ENCODE measurements at places on chromosomes 6 and 20.
A peak's percentile ranks its signal among the peaks of the same experiment; 100 is the strongest.

GRCh38 chr20:14049111-14049510, 53.8 kb downstream of the MACROD2 start:
- no peak for DNase-seq

DNA sequence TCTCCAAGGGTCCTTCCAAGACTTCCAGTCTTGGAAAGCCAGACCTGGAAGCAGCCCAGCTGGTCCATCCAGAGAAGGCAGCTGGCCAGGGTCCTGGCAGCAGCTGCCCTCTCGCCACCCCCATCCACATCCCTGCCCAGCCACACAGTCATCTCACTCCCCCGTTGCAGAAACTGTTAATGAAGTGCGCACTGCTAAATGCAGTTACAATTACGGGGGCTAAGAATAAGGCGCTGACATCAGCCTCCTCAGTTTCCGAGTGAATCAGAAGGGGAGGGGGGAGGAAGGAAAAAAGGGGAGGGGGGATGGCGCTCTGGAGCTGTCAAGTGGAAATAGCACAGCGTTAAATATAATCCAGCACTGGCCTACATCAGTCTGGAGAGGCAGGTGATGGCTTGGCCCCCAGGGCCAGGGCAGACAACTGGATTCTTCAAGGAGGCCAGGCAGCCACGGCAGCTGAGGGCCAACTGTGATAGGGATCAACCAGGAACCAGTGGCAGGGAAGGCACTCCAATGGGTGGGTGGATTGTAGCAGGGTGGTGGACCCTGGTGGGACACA, 6.9 kb downstream of the RIMS4 start:
- no peak for DNase-seq

GRCh38 chr6:10583509-10583901, 62.4 kb downstream of the GCNT2 start:
- DNase-seq = peak; percentile 45

GRCh38 chr6:89794324-89794723, 25.3 kb downstream of the MDN1 start:
- no peak for DNase-seq

- DNase-seq = no peak
These were observed 144.9 kb upstream of the OLIG3 start for GRCh38 chr6:137638926-137639706.

DNA sequence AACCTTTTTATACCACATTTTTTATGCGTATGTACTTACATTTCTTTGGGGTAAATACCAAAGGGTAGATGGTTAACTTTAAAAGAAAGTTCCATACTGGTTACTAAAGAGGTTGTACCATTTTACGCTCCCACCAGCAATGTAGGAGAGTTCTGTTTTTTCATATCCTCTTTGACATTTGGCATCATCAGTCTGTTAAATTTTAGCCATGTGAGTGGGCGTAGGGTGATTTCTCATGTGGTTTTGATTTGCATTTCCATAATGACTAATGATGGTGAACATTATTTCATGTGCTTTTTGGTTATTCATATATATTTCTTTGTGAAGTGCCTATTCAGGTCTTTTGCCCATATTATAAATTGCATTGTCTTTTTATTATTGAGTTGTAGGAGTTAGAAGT, 194.2 kb downstream of the PRL start:
- DNase-seq = no peak

GRCh38 chr20:44576297-44576696, 6.1 kb upstream of the PKIG start:
- no peak for DNase-seq

Data from neural progenitor cell (in vitro differentiated cells).